Adipocyte (in vitro differentiated cells): ENCODE measurements at places on chromosomes 11 and 22.

GRCh38 chr11:19806251-19806650 is 93.6 kb downstream of the NAV2 start:
- no peak for DNase-seq

DNA sequence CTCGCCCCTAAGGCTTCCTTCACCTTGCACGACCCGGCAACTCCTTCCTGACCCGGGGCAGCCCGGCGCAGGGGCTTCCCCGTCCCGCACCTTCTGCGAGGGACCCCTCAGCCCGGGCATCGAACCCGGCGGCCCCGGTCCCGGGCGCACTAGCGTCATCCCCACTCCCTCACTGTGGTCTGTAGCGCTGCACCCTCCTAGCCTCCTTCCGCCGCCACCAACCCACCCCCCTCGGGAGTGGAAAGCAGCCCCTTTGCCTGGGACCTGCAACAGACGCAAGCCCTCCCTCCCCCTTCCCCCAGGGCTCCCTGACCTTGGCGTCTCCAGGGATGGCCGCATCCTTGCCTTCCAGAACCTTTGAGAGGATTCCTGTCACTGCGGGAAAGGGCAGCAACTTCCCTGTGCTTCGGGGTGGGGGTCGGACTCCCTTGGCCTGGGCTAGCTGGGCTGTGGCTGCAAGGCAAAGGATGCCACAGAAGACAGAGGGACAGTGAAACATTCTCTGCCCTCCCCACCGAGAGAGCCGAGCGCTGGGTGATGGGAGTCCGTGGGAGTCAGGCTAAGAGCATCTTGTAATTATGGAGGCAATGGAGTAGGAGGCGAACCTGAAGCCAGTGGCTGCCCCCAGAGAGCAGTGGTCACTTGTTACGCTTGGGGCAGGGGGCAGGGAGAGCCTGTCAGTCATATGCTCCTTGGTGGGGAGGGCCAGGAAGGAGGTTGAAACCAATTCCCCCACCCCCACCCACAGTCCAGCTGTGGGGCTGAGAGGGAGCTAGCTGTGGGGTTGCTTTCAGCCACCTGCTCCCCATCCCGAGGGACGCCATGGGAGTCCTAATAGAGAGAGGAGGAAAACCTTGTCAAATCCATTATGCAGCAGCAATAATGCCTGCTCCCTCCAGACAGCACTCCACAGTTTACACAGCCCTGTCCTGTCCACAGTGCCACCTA is 920 bp downstream of the TMEM132A start:
- DNase-seq, result peak; percentile 21

GRCh38 chr11:117058761-117059261 is 39.4 kb downstream of the SIK3 start:
- peak; percentile 84 for DNase-seq

DNA sequence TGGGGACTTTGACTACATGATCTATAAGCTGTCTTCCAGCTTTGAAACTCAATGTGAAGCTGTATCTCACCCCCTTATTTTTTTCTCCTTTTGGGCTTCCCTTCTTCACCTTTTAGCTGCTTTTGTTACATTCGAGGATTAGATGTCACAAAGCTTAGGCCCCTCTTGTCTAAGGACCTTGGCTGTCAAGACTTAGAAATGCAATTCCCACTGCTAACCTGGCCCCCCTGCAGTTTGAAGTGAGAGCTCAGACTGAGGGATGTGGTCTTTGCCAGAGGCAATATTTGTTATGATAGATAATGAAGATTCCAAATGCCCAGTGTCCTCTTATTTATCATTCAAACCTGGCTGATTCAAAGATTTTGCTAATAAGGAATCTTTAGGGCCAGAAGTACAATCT is 128.3 kb downstream of the ARL14EP start:
- DNase-seq, result no peak

- DNase-seq, result no peak
Measured at GRCh38 chr11:113867843-113868503, 7.4 kb downstream of the USP28 start.

DNA sequence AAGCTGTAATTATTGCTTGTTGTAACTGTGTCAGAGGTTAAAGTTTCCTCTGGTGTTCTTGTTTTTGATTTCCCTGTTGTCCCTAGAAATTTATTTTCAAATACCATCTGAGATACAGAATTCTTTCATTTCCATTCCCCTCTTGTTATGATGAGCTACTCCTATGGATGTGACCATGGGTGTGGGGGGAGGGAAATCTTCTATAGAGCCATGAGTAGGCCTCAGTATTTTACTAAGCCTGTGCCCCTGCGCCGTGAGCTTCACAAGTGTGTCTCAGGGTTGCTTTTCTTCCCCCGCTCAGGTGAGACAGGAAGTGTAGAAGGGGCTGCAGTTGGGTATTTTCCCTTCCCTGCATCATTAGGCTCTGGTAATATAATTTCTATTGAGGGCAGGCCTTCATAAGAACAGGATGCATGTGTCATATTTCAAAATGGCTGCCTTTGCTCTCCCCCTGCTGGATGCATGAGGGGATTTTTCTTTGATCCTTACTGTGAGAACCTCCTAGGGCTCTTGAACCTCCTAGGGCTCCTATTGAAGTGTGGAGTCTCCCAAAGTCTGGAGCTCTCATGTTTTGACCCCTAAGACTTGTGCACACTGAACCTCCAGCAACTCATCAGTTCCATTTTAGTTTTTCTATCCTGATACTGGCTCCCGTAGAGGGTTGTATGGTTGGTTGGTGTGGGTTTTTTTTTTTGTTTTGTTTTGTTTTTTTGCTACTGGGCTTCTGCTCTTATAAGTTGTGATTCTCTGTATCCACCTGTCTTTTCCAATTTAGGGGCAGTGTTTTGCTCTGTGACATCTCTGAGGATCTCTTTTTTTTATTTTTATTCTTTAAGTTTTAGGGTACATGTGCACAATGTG is 658.2 kb downstream of the NTM start:
- no peak for DNase-seq

DNA sequence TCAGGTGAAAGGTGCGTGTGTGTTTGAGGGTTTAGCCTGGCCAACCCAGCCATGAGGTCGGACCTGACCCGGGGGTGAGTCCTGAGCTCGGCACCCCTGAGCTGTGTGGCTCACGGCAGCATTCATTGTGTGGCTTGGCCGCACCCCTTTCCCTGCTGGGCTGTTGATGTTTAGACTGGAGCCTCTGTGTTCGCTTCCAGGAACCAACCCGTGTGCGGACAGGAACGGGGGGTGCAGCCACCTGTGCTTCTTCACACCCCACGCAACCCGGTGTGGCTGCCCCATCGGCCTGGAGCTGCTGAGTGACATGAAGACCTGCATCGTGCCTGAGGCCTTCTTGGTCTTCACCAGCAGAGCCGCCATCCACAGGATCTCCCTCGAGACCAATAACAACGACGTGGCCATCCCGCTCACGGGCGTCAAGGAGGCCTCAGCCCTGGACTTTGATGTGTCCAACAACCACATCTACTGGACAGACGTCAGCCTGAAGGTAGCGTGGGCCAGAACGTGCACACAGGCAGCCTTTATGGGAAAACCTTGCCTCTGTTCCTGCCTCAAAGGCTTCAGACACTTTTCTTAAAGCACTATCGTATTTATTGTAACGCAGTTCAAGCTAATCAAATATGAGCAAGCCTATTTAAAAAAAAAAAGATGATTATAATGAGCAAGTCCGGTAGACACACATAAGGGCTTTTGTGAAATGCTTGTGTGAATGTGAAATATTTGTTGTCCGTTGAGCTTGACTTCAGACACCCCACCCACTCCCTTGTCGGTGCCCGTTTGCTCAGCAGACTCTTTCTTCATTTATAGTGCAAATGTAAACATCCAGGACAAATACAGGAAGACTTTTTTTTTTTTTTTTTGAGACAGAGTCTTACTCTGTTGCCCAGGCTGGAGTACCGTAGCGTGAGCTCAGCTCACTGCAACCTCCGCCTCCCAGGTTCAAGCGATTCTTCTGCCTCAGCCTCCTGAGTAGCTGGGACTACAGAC is 53.9 kb upstream of the PPP6R3 start:
- no peak for DNase-seq

DNA sequence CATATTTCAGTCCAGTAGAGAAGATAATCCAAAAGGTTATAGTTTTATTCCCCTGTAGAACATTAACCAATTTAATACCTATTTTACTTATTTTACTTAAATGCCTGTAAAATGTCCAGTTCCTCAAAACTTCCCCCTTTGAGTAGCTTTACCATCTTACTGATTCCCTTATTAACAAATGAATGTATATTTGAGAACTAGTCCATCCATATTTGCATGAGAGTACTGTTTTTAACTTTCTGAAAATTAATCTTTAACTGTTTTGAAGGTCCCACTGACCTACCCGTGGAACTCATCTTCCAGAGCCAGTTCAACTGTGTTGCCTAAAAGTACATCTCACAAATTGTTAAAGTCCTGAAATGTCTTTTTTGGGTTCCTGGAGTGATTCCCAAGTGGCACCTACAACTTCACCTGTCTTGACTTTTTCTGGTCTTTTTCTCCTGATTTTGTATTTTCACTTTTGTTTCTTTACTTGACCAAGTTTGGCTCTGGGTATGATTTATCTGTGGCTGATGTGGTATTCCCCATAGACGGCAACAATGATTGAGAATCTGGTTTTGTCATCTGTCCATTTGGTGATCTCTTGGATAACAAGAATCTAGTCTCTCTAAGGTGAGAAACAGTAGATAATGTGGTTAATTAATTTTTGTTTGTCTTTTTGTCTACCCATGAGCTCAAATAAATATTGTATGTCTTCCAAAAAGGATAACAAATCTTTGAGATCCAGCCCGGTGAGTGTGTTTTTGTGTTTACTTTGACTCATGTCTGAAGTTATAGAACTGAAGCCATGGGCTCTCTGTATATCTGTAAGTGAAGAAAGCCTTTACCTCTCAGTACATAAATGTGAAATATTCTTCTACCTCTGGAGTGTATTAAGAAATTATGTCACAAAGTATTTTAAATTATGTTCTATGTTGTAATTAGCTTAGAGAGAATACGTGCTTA is 174.2 kb downstream of the ETS1 start:
- no peak for DNase-seq

DNA sequence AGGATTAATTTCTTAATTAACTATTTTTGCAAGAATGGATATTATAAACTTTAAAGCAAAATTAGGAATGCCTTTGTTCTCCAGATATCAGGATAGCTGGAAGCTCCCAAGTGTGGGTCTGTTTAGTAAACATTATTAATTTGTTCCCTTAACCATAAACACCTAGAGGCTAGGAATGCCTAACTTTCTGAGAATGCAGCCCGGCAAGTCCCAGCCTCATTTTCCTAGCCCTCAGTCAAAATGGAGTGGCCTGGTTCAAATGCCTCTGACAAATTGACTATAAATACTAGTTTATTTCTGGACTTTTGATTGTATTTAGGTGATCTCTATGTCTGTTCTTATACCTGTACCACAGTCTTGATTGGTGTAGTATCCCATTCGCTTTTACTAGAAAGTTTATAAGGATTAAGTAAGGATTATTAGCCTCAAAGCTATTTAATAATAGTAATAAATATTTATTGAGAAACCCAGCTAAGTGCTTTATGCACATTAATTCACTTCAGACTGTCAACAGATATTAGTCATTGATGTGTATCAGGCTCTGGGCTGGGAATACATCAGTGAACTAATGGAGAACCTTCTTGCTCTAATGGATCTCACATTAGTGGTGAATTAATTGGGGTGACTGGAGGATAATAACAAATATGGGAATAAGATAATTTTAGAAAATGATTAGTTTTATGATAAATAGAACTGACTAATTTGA is 25.8 kb downstream of the PPME1 start:
- no peak for DNase-seq
